ENCODE measurements at places on chromosomes 13 and 19.

DNA sequence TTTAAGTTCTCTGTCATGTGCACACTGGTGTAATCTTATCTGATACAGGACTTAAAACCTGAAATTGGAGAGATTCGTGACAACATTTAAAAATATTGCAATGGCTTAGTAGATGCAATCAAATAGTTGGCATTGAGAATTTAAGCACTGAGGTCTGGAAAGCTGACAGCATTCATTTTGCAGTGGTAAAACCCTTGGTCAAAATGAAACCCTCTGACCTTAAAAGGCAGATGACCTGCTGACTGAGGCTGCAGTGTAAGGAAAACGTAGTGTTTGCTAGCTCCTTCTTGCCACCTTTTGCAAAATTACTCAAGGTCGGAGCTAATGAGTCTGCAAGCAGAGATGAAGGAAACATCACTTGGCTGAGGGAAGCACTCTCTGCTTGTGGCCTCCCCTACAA, 150.6 kb downstream of the KCTD12 start:
- no peak for DNase-seq

DNA sequence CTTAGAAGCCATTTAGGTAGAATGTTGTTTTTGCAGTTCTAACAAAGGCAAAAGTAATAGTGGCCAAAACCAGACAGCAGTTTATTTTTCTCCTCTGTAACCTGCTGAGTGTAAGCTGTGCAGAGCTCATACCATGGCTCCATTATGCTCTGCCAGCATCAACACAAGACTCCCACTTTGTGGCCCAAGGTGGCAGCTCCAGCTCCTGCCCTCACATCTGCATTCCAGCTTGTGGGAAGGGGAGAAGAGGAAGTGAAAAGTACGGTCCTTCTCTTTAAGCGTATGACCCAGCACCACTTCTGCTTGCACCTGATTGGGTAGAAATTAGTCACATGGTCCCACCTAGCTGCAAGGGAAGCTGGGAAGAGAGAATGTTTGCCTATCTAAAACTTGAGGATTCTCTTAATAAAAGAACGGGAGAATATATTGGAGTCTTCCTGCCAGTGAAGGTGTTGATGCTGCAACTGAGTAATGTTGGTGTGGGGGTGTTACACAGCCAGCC, 19.2 kb downstream of the ADGRE1 start:
- no peak for DNase-seq

DNA sequence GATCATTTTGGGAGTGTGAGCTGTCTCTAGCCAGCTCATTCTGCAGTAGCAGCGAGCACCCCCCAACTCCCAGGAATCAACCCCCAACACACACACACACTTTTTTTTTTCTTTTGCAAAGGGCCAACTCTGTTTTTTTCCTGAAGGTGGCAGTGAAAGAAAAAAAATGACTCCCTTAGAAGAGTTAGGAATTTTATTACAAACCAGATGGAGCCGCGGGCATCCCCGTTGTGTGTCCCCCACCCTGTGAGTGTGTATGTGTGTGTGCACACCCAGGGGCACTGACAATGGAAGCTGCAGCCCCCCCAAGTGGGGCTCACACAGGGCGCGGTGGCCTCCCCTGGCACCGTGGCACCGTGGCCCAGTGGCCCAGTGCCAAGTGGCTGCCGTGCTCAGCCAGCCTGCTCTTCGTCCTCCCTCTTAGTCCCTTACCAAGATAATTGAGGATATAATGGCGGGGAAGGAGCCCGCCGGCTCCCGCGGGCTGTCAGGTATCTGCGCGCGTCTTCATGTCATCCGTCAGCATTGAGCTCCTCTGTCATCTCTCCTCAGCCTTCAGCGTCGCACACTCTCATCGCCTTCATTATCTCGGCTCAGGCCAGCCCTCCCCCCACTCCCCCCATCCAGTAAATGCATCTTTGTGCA, 314.1 kb downstream of the ZNF536 start:
- no peak for DNase-seq

- peak; percentile 72 for DNase-seq
These were observed 671 bp downstream of the ZDHHC20 start for GRCh38 chr13:21458451-21458812.

DNA sequence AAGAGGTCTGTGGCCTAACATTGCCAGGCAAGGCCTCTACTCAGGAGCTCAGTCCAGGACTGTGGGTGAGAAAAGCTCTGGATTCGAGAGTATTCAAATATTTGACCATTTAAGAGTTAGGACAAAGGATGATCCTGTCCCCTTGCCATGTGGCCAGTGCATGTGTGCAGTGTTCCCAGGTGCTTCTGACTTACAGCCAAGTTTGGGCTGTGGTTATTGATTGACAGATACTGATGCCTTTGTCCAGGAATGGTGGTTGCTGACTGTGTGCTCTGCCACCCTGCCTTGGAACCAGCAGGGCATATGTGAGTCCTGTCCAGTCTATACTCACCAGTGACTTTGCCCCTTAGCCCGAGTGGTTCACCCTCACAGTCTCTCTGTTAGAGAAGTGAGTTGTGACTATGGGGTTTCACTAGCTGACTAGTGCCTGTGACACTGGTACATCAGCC, 51.9 kb downstream of the GARRE1 start:
- no peak for DNase-seq

DNA sequence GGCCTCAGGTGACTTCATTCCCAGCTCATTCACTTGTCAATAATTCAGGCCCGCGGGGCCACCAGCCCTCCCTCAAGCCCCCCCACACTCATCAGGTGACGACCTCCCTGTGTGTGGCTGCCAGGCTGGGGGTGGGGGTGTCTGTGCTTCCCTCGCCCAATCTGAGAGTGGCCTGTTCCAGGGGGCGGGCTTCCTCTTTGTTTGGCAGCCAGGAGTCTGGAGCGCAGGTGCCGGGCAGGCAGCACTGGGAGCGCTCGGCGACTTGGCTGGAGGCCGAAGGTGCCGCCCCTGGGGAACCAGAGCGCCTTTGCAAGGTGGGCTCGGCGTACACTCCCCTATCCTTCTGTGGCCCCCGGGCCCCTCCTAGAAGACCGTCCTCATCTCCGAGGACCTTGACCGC, 5.4 kb upstream of the ZNF98 start:
- DNase-seq = no peak

DNA sequence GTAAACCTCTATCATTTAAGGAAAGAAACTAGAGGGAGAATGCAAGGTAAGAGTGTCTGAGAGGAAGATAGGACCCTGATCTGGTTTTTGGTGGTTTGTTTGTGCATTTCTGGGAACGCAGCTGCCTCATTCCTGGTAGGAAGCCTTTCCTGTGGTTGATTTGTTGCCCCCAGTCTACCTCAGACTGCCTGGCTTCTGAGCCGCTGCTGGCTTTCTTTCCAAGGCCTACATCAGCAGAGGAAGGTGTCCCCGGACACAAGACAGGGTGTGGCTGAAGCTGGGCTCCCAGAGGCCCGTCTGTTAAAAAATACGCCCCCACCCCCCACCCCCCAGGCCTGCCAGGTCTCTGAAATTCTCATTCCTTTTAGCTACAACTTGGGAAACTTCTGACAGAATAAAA, 42.6 kb downstream of the C13orf42 start:
- DNase-seq = no peak

DNA sequence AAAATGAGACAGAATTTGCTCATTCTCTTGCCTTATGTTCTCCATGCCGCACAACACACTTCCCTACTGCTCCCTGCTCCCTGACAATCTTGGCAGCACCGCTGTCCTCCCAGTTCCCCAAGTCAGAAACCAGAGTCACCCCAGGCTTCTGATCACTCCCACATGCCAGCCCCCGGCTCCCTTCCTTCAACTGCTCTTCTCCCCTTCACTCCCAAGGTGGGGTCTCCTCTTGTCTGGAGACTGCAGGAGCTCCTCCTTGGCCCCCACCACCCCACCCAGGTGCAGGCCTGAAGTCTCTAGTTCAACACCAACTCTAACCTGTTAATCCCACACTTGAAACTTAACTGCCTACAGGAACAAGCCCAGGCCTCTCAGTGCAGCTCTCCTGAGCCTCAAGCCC, 16.8 kb upstream of the AKAP8 start:
- DNase-seq = no peak

DNA sequence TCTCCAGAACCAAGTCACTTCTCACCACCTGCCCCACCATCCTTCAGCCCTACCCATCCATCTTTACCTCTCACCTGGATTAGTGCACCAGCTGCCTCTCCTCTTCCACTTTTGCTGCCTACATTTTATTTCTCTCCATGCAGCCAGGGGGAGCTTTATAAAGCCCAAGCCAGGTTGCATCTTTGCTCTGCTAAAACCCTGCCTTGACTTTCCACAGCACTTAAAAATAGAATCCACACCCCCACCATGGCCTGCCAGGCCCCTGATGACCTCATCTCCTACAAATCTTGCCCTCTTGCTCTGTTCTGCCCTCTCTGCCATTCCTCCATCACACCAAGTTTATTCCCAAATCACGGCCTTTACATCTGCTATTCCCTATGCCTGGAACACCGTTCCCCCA, 1.8 kb downstream of the HOOK2 start:
- no peak for DNase-seq

DNA sequence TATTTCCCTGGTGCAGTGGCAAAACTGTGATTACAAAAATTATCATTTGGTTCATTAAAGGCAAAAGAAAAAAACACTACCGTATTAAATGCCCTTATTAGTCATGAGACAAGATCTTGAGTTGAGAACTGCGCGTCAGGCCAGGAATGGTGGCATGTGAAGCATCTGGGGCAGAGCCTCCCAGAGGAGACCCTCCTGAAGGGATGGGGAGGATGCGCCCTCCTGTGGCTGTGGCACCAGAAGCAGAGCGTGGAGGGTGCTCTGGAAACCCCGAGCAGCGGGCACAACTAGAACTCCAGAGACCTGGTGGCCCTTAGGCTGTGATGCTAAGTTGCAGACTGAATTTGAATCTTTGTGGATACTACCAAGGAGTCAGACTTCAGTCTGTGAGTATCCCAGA, 11.5 kb downstream of the CUL4A start:
- DNase-seq = no peak

- no peak for DNase-seq
These were observed 63.5 kb upstream of the MYCBP2 start for GRCh38 chr13:77390391-77390790.

DNA sequence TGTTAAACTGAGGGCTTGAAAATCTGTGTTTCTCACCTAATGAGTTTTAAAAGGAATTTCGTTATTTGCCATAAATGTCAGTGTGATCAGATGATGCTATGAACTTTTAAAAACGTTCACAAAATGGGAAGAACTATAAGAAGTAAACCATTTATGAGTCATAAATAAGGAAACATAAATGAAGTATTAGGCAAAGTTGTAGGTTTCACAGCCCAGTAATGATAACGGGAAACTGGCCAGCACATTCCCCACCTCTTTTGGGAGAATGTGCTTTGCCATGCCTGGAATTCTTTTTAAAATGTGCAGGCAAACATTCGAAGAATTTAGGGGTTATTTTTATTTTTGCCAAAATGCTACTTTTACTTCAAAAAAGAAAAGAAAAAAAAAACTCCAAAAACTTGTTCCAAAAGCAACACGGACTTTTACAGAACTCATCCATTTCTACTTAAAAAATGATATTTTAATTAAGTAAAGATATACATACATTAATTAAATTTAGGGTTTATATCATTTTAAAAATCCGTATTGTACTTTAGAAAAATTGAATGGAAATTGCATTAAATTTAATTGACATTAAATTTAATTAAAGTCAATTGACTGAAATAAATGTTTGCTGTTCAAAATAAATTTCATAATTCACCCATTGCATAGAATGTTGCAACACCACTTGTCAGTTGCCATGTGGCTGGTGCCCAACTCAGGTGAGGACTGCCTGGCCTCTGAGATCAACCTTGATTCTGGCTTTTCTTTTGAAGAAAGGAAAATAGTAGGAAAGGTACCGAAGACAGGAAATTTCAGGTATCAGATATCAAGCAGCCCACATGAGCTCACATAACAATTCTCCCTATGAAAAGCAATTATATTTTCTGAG, 1198.5 kb downstream of the EFNB2 start:
- no peak for DNase-seq

DNA sequence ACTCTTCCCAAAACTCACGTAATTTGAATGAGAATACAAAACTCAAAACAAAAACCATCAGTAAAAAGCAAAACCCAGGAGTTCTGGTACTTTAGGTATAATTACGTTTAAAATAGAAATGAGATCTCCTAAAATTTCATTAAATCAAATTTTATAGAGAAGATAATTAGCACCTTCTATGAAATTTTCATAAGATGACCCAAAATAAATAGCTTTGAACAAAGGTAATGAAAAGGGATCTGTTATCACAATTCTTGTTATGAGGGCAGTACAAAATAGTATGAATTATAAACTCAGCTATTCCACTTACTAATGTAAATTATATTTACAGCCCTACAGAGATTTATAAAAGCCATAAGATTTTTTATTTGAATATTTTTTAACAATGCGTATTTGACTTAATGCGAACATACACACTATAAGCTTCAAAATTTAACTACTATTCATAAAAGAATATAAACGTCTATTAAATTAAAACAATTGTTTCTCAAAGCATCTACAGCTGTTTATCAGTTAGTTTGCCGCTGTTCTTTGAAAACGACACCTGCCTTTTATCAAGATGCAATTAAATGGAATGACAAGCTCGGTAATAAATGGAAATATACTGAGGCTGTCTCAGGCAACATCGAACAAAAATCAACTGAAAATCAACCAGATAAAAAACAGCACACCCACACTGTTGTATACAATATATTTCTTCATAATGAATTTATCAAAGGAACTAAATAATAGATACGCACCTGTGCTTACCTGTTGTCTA, 63.8 kb downstream of the KCNRG start:
- no peak for DNase-seq

GRCh38 chr13:96822895-96823294, 171.4 kb downstream of the OXGR1 start:
- DNase-seq = no peak

- peak; percentile 74 for DNase-seq
These were observed 44.6 kb downstream of the ZNF787 start for GRCh38 chr19:56076498-56076897.

DNA sequence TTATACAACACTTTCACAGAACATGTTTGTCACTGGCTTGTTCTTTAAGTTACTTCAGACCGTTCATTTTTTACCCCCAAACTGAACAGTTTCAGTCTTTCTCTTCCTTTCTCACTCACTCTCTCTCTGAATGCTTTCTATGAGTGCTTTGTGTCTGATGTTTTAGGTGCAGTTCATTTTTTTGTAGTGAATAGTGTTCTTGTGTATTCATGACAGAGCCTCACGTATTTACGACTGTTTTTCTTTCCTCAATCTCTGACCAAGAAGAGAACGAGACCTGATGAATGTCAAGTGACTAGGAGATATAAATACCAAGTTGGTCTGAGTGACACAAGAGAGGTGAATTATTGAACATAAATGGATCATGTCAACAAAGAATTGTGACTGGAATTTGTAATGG, 1525.0 kb upstream of the MIR17HG start:
- no peak for DNase-seq

Data from stimulated activated CD8-positive, alpha-beta memory T cell treated with anti-CD3 and anti-CD28 coated beads, Interleukin-4, amount 100 ng/mL, for 48 hours (primary cell).